ENCODE measurements at places on chromosomes 2 and 18. TPM values are rescaled to one million over a fixed set of nuclear protein-coding genes. Genes with fewer than 3 reads are reported as not detected.

IL36RN gene
- not detected for total RNA-seq

ANKRD53 gene
- total RNA-seq, result not detected

GKN2 gene
- not detected for total RNA-seq

PLGLB1 gene
- total RNA-seq, result not detected

LYPD6B gene
- not detected for total RNA-seq

GALNT14 gene
- total RNA-seq, result 0.20 TPM

ALPP gene
- not detected for total RNA-seq

CSRNP3 gene
- total RNA-seq, result not detected

PRSS56 gene
- not detected for total RNA-seq

SERPINB13 gene
- not detected for total RNA-seq

CEBPZOS gene
- 38.9 TPM for total RNA-seq

PECR gene
- total RNA-seq, result 24.5 TPM

C2orf69 gene
- 16.1 TPM for total RNA-seq

ACVR1C gene
- total RNA-seq, result 0.55 TPM

TEX44 gene
- not detected for total RNA-seq

VWA3B gene
- not detected for total RNA-seq

CAPN13 gene
- total RNA-seq, result not detected

NT5C1B gene
- total RNA-seq, result not detected

RMDN2 gene
- total RNA-seq, result 1.1 TPM

CRYGD gene
- not detected for total RNA-seq

POTEI gene
- not detected for total RNA-seq

ZNF236 gene
- total RNA-seq, result 23.2 TPM

TMEM37 gene
- total RNA-seq, result not detected

VIL1 gene
- total RNA-seq, result not detected

C2orf92 gene
- total RNA-seq, result 10.4 TPM

LIPG gene
- not detected for total RNA-seq

COL5A2 gene
- total RNA-seq, result 0.52 TPM

TCF4 gene
- 4.5 TPM for total RNA-seq

L3MBTL4 gene
- 0.57 TPM for total RNA-seq

Data from T-helper 2 cell treated with Interferon-gamma antibody and Interleukin-4, amounts not matched to agents 100 ng/mL and 5 ng/mL, for 36 hours (primary cell).